ENCODE measurements at places on chromosomes 2 and 18.

DNA sequence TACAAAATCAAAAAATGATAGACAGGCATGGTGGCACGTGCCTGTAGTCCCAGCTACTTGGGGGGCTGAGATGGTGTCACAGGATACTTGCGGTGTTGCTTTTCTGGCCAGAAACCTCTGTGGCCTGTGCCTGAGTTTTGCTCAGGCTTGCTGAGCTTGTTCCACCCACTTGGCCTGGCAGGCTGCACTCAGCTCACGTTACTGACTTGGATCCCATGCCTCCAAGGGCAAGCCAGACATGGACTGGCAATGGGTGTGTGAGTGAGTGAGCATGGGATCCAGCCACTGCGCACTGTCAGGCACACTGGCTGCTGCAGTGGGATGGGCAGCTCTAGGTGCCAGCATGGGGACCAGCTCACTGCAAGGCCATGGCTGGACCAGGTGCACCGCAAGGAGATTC, 67.9 kb downstream of the NCAPH start:
- DNase-seq, result no peak

- peak; percentile 45 for DNase-seq
These were observed at the start of gene RNPEPL1 for GRCh38 chr2:240567872-240568677. Gene RNPEPL1, plus strand, starts transcription at chr2:240568484. Its CDS starts 103 bp downstream, at chr2:240568587.

DNA sequence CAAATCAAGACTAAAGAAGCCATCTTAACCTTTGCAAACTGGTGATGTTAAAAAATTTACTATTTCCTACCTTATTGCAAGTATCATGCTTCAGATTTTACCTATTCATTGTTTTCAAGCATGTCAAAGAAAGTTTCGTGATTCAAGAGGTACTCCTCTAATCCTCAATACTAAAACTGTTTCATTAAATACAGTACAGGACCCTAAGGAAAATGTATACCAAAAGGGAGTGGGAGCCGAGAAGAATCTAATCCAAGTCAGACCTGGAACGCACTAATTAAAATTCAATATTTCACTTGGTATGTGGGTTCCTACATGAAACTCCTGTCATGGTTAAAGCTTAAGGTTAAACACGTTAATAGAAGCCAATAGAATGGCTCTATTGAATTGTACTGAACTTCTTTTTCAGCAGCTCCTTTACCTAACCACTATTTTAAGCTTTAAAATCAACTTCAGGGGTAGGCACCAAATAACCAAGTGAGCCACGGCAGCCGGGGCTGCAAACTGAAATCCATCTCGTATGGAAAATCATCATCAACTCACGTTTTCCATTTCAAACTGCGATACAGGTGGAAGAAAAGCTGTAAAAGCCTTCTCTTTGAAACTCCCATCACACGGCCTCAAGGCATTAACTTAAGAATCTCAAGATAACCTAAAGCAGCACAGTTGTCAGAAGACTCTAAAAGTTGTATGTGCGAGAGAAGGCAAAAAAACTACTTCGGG, 188.8 kb downstream of the ZEB2 start:
- DNase-seq, result no peak

DNA sequence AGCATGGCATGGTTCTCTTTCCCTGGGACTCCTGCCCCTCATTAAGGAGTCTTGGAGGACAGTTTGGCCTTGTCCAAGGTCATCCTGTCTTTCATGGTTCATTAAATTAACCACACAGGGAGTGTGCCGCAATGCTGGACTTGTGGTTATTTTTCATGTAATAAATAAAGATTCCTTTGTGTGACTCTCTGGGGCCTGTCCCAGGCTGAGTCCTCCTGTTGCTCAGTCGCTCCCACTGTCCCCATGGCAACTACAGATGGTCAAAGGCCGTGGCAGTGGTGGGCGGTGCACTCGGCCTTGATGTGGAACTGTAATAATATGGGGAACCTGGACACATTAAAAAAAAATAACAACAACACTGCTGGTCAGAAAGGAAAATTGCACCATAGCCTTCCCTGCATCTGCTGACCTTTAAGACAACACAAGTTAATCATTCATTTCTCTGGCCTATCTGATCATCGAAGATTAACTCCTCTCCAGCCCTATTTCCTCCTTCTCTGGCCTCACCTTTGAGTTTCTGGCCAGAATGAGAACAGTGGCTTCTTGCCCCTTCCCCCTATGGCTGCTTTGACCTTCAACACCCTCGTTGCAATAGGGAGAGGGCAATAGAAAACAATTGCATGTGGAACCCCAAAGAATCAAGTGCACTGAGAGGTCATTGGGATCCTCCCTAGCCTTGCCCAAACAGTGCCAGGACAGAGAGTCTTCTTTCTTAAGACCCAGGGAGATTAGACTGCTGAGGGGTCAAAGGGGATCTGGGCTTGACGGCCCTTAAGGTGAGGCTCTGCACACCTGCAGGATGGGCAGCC, 44.7 kb downstream of the PSD4 start:
- DNase-seq, result peak; percentile 76

GRCh38 chr18:40904295-40904694, 1050.7 kb upstream of the PIK3C3 start:
- no peak for DNase-seq

DNA sequence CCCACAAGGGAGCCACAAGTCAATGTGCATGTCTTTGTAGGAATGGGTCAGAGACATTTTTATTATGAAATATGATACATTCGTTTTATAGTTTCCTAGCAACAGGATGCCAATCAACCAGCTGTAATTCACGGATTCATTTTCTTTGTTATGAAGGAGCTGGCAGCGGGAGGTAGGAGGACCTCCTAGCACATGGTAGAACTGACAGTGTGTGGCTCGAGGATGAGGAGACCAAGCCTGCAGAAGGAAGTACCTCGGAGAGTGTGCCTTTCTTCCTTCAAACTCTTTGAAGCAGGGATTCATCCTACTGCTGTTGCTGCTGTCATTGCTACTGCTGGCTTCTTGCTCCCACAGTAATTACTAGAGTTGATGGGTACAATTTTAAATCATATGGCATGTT, 504.8 kb upstream of the KLHL29 start:
- no peak for DNase-seq

DNA sequence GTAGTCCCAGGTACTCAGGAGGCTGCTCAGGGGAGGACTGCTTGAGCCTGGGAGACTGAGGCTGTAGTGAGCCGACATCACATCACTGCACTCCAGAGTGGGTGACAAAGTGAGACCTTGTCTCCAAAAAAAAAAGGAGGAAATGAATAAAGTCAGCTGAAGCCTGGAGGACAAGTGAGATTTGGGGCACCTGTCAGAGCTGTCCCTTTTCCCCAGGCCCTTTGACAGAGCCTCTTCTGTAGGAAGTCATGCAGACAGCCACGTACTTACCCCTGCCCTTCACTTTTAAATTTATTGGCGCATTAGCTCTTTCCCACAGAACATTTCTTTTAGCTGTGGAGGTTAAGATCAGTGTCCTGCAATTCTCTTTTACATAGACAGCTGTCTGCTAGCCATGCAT, 151.0 kb upstream of the DNMT3A start:
- no peak for DNase-seq

- DNase-seq, result no peak
These were observed 198.6 kb downstream of the MEMO1 start for GRCh38 chr2:31812051-31812798.

- DNase-seq, result no peak
These were observed 469.4 kb downstream of the DLGAP1 start for GRCh38 chr18:3985664-3986063.

GRCh38 chr2:179268277-179268925, 3.8 kb upstream of the SESTD1 start:
- DNase-seq, result no peak

DNA sequence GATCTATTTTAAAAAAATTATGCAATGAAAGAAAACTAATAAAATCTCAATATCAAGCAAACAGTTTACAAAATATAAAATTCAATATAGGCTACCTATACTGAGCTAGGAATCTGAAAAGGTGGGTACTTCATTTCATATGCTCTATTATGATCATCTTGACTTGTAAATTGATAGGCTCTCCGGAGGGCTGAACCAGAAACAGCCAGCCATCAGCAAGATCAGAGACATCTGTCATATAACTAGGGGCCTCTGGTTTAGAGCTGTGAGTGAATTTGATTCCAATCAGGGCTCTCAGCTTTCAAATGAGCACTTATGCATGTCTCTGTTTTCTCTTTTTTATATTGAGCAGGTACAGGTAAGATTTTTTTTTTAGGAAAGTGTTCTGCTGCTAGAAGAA, 114.2 kb downstream of the SPHKAP start:
- DNase-seq, result no peak

DNA sequence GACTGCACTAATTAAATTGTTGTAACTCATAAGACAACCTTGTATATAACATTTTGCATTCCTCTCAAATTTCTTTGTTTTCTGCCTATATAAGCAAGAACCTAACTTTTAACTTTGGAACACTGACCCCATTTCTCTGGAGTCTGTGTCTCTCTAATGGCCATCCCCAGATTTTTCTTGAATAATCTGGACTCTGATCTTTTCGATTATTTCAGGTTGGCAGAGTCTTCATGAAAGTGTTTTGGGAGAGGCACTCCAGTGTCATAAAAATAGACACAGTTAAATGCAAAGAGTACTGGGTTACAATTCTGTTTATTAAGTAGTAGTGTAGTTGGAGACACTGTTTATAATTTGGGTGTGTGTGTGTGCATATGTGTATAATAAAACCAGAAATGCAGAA, 1467.7 kb upstream of the CELF4 start:
- no peak for DNase-seq

- DNase-seq, result peak; percentile 13
These were observed 102.6 kb downstream of the HDAC4 start for GRCh38 chr2:239298116-239298804.

DNA sequence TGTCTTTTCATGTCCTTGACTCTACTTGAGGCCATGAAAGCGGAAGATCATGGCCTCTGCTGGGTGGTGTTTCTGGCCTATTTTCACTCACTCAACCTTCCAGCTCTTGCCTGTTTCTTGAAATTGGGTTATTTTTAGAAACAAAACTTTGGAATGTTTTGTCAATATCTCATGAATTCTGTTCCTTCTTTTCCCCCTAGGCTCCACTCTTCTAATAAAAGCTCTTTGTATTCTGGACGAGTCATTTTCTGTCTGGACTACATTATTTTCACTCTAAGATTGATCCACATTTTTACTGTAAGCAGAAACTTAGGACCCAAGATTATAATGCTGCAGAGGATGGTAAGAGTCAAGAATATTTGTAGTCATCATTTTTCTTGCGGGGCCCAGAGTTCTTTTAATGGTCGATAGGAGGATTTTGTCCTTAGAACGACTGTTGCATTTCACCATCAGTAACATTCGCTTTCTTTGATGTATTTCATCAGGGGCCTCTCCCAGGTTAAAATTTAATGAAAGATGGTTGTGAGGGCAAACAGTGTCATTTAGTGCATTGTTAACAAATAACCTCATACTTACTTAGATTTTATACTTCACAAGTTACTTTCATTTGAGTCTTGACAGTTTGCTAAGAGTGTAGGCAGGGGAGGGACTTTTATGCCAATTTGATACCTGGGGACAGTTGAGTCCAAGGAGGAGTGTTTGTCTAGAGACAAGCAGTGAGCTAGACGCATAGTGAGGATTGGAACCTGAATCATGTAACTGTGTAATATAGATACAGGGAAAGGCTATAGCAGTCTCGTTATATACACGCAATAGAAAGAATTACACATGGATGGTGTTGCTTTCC, 64.6 kb downstream of the TRPM8 start:
- DNase-seq, result no peak

GRCh38 chr2:128392207-128392606, 73.5 kb upstream of the HS6ST1 start:
- no peak for DNase-seq

DNA sequence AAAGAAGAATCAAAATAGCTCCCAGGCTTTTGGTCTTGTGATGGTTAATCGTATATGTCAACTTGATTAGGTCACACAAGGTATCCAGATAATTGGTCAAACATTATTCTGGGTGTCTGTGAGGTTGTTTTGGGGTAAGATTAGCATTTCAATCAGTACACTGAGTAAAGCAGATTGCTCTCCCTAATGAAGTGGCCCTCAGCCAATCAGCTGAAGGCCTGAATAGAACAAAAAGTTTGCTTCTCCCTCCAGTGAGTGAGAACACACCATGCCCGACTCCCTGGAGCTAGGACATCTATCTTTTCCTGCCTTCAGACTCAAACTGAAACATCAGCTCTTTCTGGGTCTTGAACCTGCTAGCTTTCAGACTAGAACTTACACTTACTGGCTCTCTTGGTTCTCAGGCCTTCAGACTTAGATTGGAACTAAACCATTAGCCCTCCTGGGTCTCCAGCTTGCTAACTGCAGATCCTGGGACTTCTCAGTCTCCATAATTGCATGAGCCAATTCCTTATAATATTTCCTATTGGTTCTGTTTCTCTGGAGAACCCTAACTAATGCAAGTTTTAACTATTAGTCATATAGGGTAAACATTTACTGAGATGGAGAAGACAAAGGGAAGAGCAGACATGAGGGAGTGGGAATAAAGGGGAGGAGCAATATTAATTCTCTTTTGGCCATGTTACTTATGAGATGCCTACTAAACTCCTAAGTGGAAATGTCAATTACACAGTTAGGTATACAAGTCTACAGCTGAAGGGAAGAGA, 25.5 kb downstream of the LNPK start:
- no peak for DNase-seq

GRCh38 chr2:206023183-206023582, 62.8 kb downstream of the INO80D start:
- no peak for DNase-seq

DNA sequence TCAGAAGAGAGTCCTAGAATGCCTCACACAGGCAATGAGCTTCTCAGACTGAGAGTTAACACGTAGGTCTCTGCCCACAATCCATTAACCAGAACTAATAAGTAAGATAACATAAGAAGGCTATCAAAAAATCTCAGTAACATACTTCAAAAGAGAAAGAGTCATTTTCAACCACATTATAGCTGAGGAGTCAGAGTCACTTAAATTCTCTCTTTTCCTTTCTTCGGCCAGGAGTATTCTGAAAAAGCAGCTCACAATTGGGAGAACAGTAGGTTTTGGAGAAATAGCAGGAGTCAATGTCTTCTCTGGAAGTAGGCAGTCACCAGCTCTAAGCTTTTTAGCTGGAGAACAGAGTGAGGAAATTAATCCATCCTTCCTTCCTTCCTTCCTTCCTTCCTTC, 1364.4 kb upstream of the NXPH2 start:
- no peak for DNase-seq

DNA sequence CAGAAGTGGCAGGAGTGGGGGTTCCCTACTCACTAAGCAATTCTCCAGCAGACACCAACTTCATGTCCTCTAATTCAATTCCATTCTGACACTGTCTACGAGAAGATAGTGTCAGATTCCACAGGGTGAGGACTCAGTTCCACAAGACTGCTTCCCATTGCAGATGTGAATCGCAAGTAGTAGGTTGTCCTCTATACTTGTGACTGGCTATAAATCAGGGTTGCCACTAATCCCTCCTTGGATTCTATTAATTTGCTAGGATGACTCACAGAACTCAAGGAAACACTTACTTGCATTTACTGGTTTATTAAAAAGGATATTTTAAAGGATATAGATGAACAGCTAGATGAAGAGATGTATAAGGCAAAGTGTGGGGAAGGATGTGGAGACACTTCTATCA, 184.1 kb upstream of the ACVR2A start:
- no peak for DNase-seq

Measured in right cardiac atrium (tissue), 5 donors.